ENCODE measurements at places on chromosomes 5 and 9.

DNA sequence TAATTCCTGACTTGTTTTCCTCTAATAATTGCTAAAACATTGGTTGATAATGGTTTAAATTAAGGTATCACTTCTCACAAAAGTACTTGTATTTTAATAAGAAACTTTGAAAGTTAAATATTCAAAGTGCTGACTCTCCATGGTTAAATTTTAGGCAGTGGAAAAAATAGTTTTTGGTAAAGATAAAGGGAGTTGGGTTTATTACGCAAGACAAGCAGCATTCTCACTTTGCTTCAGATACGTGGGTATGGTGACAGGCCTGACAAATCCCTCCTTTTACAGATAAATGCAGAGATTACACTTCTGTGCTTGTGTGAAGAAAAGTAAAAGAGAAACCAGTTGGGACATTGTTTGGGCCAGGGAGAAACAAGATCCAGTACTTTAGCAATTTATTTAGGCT lies 14.5 kb upstream of the FAM170A start:
- no peak for DNase-seq

GRCh38 chr5:140178086-140178410 lies 3.1 kb downstream of the CYSTM1 start:
- DNase-seq, result no peak

DNA sequence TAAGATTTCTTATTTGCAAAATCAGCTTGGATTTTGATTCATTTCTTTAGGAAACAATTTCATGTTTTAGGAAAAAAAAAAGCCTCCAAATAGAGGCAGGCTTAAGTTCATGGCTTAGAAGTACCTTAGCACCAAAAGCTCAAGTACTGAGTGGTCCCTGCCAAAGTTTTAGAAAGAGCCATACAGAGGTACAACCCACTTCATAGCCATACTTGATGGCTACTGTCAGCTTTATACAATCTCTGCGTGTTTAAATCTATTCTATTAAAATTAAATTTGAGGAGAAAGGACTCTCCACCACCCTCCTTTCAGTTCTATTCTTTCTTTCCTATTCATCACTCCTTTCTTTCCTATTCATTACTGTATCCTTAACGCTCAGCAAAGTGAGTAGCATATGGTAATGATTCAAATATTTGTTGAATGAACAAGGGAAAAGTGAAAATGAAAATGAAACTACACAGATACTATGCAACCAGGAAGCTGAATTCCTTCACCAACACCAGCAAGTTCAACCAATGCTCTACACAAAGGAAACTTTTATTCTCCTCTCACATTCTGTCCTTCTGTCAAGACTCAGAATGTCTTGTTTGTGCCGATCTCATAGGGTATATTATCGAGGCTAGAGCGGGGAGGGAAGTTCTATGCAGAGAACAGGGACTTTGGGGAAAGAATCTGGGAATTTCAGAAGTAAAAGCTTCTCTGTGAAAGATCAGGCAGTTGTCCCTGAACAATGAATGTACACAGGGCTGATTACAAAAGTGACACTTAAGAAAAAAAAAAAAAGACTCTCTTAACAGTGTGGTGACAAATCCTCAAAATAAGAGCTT lies 138.6 kb upstream of the SPEF2 start:
- no peak for DNase-seq

DNA sequence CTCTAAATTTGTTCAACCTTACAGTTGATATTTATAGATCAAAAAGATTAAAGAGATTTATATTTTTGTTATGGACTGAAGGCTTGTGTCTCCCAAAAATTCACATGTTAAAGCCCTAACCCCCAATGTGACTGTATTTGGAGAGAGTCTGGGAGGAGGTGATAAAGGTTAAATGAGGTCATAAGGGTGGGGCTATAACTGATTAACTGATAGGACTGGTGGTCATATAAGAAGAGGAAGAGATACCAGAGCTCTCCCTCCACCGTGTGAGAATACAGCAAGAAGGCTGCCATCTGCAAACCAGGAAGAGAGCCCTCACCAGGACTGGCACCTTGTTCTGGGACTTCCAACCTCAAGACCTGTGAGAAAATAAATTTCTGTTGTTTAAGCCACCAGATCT lies 264.3 kb downstream of the ENC1 start:
- no peak for DNase-seq

GRCh38 chr5:5494489-5495402 lies 72.3 kb downstream of the ICE1 start:
- DNase-seq, result no peak

DNA sequence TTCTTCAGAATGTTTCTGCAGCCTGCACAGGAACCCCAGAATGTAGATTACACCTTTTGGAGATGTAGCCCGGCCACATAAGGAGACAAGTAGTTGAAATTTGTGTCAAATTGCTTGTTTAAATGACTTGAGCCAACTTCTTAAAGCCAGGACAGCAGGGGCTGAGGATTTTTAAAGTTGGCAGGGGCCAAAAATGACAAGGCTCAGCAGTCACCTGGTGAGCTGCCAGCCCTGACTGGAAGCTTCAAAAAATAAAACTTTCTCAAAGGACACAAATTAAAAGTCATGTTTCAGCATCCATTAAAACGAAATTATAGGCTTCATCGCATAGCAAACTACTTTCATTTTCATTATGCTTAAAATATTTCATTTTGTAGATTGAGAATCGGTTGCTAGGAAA lies 340.3 kb upstream of the WWC1 start:
- DNase-seq, result no peak

DNA sequence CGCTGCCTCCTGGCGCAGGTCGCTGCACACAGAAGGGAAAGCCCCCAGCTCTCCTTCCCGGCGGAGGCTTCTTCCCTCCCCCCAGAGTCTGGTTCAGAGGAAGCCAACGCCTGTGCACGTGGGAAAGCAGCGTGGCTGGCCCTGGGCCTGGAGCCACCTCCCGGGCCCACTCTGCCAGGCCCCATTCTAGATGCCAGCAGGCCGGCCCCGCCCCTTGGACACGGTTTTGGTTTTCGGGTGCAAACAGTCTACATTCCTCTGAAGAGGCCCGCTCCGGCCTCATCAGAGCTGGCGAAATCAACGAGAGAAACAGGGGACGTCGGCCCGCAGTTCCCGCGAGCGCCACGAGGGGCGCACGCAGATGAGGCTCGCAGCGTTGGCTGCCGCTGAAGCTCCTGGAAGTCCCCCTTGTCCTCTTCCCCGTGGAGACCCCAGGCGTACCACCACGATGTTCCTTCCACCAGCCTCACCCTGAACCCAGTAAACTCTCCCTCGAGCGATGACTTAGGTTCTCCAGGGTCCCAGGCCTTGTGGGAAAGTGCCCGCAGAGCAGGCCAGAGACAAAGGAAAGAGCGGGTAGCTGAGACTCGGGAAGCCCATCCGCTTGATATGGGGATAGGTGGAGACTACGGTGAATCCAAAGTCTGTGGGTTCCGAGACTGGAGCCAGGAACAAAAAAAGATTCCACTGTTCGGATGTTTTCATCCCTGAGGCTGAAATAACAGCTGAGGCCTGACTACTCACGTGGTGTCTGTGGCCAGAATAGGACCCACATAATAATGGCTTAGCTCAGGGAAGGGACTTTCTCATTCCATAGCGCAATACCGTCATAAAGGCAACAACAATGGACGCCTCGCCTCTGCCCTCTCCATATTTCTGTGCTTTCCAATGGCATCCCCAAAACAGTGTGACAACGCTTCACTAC lies 64.2 kb downstream of the KLF4 start:
- peak; percentile 23 for DNase-seq

- no peak for DNase-seq
Measured at GRCh38 chr5:77734885-77735284, 41.3 kb downstream of the TBCA start.

GRCh38 chr5:56686337-56687195 lies 128.8 kb upstream of the MAP3K1 start:
- DNase-seq, result no peak

DNA sequence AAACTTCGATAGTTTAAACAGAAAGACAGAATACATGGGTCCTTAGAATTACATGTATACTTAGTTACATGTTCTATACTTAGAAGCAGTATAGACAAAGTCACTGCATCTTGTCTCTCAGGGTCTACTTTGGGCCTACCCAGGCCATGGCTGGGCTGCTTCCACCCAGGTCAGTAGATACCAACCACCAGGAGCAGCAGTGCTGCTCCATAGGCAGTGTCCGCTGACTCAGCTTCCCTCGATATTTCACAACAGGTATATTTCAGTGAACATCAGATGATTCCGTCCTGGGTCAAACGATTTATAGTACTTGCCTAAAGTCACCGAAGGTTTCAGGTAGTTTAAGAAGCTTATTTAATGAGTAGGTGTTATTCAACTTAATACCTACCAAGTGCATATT lies 18.0 kb downstream of the IARS1 start:
- no peak for DNase-seq

DNA sequence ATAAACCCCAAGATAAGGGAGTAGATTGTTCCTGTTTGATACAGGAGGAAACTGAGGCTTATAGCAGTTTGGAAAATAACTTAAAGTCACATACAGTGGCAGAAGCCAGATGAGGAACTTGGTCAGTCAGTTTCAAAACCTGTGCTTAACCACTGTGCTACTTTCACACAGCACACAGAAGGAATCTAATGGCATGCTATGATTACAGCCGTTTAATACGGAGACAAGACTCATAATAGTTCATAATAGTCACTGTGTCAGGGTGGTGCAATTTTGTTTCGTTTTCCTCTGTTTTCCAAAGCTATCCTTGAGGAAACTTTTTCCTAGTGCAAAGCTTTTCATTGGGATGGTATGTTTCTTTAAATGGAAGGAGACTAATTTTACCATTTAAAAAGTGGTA lies 112.3 kb downstream of the GCNT1 start:
- no peak for DNase-seq

DNA sequence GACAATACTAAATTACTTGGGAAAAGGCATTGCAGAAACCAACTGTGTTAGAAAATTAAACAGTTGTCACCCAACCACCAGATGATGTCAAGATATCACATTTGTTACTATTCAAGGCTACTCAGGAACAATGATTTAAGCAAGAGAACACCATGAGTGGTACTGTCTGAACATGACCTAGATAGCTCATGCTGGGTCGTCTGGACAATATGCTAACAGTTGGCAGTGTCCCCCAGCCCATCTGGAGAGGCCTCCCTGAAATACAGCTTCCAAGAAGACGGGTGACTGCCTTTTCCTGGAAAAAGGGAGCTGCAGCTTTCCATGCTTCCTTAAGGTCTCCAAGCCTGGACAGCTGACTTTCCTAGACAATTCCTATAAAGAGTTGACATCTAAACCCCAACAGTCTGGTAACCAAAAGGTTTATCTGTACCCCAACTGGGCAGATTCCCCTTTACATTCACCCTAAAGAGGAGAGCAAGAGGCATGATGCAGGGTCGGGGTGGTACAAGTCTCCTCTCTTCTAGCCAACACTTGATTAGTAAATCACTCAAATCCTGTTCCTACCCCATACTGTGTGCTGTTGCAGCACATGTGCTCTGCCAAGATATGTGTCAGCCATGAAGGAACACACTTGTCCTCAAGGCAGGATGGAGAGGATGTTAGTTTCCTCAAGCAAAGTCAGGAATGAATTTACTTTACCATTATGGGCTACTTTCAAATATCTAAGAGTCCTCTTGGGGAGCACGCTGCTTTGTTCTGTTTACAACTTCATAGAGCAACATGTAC lies 433.0 kb downstream of the PDE4D start:
- no peak for DNase-seq

- DNase-seq, result no peak
Measured at GRCh38 chr5:176441921-176442323, 6.3 kb upstream of the FAF2 start.

- no peak for DNase-seq
Measured at GRCh38 chr9:89679016-89679415, 74.2 kb downstream of the GADD45G start.

DNA sequence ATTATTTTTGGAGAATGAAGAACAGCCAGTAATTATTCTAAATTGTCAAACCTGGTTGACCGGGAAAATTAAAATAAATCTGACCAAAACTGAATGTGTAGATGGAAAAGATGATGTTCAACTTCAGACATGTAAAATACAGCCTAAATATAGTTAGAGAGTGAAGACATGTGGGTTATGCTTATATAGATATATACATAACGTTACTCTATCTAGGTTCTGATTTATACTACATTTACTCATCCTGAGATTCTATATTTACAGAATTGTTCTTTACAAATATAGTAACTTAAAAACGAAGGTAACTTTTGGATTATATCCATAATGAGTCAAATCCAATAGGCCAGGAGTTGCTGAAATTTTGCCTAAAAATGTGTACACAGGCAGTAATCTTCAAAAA lies 20.8 kb upstream of the THG1L start:
- no peak for DNase-seq

DNA sequence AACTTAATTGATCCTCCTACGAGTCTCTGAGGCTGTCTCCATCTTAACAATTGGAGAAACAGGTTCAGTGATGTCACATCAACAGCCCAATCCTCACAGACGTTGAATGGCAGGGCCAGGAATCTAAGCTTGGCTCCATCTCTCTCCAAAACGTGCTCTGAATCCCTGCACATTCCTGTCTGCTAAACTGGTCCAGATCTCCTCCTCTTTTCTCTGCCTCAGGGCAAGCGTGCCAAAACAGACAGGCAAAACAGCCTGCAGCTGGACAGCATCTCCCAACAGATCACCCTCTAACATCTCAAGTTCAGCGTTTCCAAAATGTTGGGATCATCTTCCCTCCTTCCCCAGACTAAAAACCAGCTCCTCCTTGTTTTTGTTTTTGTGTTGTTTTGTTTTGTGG lies 6.6 kb downstream of the FBP1 start:
- DNase-seq, result no peak

DNA sequence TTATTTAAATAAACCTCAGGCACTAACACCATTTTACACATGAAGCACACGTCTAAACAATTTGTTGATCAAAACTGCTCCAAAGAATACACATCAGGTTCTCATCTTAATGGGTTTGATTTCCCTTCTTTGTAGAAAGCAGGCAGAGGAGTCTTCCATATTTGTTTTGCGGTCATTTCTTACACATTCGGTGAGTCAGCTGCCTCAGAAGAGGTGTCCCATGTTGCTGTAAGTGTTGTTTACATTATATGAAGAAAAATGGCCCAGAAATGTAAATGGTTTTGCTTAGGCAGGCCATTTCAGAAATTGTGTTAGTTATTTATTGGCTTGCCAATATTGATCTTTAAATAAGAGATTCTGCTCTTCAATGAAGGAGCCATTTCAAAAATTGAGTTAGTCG lies 325.8 kb downstream of the TENT4A start:
- DNase-seq, result no peak

DNA sequence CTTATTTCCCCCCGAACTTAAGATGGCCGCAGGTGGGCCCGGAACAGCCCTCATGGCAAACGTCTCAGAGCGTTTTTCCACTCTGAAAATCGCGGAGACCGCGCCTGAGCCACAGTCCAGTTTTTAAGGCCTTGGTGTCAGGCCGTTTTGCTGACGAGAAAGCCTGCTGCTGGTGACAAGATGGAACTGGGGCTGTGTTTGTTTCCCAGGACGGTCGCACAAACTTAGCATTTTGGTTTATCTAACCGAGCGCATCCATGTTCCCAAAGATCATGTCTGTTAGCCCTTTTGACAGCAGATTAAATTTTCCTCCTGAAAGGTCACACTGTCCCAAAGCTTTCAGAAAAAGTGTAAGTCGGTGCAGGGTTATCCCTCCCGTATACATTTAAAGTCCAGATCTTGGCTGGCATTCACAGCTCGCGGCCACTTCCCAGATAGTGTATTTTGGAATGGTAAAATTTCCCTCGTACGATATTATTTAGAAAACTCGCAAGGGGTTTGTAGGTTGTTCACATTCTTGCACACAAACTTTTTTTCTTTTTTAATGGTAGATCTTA lies 812 bp downstream of the SREK1 start:
- peak; percentile 63 for DNase-seq
